ENCODE measurements at places on chromosomes 2 and 18.

DNA sequence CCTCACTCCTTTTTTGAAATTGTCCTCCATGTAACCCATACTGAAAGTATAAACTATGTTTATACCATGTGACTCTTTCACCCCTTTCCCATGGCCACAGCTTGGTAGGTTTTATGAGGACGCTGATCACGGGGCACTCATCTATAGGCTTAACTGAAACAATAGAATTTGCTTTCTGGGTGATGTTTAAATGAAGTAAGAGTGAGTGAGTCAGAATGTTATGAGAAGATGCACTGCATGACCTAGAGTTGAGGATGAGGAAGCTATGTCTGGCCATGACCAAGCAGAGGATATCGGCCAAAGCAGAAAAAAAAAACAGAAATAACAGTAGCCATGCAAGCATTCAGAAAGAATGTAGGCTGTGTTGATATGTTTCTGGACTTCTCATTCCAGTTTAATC lies 34.9 kb downstream of the SCN1A start:
- no peak for DNase-seq

GRCh38 chr2:208320686-208321085 lies 54.6 kb downstream of the PIKFYVE start:
- DNase-seq = no peak

- no peak for DNase-seq
Measured at GRCh38 chr2:238883421-238883901, 35.6 kb downstream of the TWIST2 start.

- no peak for DNase-seq
Measured at GRCh38 chr18:51480407-51481261, 283.2 kb upstream of the MEX3C start.

GRCh38 chr2:239540174-239540573 lies 139.4 kb upstream of the HDAC4 start:
- DNase-seq = no peak

DNA sequence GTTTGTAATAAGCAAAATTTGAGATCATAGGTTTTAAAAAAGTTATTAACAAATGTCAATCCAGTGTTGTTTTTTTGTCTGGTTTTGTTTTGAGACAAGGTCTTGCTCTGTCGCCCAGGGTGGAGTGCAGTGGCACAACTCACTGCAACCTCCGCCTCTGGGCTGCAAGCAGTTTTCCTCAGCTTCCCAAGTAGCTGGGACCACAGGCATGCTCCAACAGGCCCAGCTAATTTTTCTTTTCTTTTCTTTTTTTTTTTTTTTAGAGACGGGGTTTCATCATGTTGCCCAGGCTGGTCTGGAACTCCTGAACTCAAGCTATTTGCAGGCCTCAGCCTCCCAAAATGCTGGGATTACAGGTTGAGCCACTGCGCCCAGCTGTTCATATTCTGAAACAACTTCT lies 31.3 kb downstream of the GALNT3 start:
- no peak for DNase-seq

GRCh38 chr2:26776195-26776800 lies 9.6 kb upstream of the CENPA start:
- DNase-seq = no peak

DNA sequence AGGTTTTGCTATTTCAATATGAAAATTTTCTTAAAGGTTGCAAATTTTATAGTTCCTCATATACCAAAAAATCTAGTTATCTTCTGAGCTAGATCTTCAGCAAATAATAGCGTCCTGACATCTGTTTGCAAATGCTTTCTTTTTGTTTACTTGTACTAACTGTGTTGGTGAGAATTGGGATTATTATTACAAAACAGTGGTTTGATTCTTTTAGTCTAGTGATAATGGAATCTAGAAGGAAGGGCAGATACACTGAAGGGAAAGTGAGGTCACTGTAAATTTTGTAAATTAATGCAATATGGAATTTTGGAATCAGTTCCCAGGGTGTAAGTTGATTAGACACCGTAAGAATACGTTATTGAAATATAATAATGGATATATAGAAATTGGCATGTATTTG lies 36.2 kb upstream of the NT5C1B start:
- DNase-seq = no peak

GRCh38 chr2:154307007-154307406 lies 391.5 kb upstream of the KCNJ3 start:
- DNase-seq = no peak

DNA sequence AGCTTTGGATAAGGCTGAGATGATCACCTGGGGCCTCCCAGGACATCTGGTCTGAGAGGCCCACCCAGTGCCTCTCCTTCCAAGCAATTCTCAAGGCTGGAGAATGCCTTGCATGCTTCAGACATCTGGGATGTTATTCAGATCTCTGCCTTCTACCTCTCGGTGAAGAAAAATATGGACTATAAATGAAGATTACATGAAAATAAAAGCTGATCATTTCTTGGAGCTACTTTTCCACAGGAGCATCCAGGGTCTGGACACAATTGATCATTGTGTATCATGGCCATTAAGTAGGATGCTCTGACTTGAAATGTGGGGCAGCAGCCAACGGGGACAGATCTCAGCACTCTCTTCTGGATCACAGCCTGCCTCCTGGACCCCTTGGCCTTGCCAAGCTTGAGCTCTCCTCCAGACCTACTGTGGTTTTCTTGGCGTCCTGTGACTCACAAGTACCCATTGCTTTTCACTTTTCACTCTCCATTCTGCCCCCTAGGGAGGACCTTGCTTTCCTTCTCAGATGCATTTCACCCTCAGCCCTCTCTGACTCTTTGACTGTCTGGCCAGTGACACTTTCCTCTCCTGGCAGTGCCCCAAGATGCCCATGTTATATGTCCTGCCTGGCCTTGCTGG lies 203.1 kb downstream of the INSIG2 start:
- DNase-seq = no peak

DNA sequence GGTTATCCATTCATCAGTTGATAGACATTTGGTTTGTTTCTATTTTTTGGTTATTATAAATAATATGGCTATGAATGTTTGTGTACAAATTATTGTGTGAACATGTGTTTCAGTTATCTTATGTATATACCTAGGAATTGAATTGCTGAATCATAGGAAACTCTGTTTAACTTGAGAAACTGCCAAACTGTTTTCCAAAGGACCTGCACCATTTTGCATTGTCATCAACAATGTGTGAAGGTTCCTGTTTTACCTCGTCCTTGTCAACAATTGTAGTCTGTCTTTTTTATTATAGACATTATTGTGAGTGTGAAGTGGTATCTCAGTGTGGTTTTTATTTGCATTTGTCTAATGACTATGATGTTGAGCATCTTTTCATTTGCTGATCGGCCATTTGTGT lies 17.1 kb downstream of the PDK1 start:
- DNase-seq = no peak

GRCh38 chr2:30930716-30931115 lies 123.5 kb upstream of the CAPN13 start:
- no peak for DNase-seq

- DNase-seq = no peak
Measured at GRCh38 chr18:48021273-48021914, 90.9 kb upstream of the SMAD2 start.

Measured in iPS DF 6.9 (cell line).